ENCODE measurements at places on chromosomes 2 and 18. TPM values are rescaled to one million over a fixed set of nuclear protein-coding genes. Genes with fewer than 3 reads are reported as not detected.

The PRSS56 gene
- not detected for total RNA-seq

The UPP2 gene
- total RNA-seq = not detected

DNA sequence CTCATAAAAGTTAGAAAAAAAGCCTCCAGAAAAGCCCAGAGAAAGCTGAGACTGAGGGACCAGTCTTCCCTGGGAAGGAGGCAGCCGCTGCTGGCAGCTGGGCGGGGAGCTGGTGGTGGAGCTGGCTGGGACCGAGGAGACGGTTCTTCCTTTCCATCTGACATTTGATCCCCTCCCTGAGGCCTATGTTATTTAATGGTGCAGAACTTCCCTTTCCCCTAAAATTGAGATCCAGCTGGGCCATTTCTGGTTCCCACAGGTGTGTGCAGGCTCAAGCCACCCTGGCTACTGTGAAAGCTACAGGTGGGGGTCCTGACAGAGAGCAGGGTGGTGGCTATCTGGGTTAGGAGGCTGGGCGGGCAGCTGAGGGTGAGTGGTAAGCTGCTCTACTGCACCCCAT is 81.5 kb upstream of the FZD7 start:
- DNase-seq = peak; percentile 79

- DNase-seq = no peak
These were observed 82.7 kb downstream of the COL5A2 start for GRCh38 chr2:189096769-189097447.

DNA sequence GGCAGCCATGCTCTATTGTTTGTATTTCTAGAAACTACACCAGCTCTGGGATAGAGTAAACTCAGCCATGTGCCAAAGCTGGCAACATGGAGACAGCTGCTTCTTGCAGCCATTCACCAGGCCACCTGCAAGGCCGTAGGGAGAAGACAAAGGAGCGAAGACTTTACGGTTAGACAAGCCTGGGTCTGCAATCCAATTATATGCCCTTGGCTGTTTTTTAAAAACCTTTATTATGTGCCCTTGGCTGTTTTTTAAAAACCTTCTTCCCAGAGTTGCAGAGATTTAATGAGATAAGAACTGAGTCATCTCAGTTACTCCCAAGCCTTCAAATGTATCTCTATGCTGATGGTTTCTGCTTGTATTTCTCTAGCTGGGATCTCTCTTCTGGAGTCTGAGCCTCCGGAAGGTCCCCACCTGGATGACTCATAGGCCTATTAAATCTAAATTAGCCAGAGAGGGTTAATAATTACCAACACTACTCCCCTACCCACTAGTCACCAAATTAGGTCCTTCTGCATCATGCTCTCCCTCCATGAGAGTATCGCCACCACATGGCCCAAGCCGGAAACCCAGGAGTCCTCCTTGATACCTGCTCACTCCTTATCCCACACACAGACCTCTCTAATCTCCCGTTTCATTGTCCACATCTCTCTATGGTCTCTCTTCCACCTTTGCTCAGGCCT is 17.5 kb upstream of the DPP4 start:
- DNase-seq = no peak

Measured in H7 (cell line).